Activated CD4-positive, alpha-beta T cell treated with anti-CD3 and anti-CD28 coated beads for 1 hour (primary cell): ENCODE measurements at places on chromosomes 12 and 14.

GRCh38 chr12:13156277-13156676 lies 40.2 kb upstream of the EMP1 start:
- no peak for DNase-seq

GRCh38 chr12:118064608-118065007 lies 3.6 kb upstream of the WSB2 start:
- no peak for DNase-seq

DNA sequence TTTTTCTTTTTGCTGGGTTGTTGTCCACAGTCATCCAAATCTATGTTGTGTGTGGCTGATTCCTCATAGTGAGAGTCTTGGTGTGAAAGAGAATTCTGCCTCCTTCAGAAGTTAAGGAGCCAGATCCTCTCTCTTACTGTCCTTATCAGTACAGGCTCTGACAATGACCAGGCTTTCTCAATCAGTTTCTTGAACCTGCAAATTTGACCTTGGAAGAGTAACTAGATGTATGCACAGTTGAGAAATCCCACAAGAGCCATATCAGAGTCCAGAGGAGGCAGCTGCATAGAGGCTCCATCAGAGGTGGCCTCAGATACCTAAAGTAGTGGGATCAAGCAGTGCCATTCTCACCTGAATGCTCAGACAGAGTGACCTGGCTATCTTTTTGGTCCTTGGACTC lies 5.5 kb upstream of the GALC start:
- DNase-seq = no peak

GRCh38 chr14:39939023-39939422 lies 506.8 kb upstream of the FBXO33 start:
- DNase-seq = no peak

DNA sequence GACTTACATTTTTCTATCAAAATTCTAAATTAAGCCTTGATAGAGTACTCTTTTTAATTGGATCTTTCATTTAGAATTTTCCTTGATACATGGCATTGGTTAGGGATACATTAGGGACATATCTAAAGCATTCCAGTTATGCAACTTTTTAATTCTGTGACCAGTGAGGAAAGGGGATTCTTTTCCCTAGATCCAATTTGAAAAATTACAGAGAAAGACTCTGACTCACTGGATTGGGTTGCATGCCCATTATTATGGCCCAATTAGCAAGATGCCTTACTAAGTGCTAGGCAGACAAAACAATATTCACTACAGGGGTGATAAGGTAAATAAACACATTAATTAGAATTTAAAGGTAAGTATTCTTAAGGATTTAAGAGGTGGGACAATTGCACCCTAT lies 5.2 kb upstream of the RAD52 start:
- no peak for DNase-seq

DNA sequence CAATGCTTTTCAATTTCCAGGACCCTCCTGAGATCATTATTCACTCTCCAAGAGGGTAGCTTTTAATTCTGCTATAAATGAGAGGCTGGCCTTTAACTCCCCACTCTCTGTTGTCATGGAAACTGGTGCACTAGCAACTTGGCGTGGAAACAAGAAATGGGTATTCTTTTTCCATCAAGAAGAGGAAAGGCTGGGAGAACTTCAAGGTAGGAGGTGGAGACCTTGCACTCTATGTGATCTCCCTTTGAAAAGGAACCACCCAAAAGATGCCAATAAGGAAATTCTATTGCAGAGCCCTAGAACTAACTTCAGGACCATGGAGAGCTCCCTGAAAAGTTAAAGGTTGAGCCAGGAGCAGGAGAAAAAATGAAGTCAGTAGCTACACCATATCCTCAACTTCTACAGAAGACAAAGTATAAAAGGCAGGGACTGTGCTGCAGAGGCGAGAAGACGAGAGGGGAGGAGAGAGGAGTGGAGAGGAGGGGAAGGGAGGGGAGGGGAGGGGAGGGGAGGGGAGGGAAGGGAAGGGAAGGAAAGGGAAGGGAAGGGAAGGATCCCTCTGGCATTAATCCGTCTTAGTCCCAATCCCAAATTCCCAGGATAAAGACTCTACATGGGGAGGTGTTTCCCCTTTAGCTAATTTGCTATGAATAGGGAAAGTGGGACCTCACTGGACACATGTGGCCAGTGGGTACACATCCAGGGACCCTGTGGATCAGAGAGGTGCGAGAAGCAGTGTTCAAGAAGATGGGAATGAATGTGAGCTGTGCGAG lies 46.7 kb upstream of the FICD start:
- no peak for DNase-seq

DNA sequence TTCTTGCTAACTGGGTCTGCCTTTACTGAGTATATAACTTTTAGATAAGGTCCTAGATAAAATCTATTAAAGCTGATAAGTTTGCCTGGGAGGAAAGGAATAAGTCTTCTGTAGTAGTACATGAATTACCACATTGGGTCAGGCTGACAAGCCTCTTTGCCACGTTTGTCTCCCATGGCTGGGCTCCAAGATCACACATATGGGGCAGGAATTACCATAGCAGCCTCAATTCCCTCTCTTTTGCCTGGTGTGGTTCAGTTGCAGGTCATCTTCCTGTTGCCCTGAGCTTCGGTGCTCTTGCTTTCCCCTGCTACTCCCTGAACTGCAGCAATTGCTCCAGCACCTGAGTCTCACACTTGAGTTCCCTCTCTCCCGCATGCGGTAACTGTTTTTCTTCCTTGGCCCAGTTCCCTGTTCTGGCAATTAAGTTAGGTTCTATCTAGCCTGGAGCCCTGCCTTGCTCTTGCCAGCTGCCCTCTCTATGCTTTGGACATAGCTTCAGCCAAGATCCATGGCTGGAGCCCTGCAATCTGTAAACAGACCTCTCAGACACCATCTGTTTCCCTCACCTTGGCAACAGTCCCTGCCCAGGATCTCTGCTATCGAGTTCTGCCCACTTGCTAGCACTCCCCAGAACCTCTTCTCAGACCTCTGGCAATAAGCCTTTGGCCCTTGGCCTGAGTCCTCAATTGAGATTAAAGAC lies 5.8 kb upstream of the GLT8D2 start:
- no peak for DNase-seq

DNA sequence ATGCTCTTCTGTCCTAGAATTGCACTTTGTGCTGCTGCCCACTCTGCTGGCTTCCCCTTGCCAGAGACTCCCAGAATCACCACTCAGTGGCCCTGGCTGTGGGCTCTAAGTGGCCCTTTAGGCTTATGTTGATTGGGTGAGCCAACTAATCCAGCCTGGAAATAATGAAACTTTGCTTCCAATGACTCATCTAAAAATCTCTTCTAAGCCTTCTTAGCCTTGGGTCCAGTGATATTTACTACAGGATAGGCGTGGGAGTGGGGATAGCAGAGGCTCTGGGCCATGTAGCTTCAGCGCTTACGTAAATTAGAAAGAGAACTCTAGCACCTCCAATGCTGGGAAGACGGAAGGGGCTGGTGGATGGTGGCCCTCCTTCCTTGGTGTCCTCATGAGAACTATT lies 137.9 kb downstream of the TTC8 start:
- DNase-seq = no peak

- DNase-seq = no peak
Observed at GRCh38 chr14:39680777-39681176, 248.5 kb upstream of the FBXO33 start.

DNA sequence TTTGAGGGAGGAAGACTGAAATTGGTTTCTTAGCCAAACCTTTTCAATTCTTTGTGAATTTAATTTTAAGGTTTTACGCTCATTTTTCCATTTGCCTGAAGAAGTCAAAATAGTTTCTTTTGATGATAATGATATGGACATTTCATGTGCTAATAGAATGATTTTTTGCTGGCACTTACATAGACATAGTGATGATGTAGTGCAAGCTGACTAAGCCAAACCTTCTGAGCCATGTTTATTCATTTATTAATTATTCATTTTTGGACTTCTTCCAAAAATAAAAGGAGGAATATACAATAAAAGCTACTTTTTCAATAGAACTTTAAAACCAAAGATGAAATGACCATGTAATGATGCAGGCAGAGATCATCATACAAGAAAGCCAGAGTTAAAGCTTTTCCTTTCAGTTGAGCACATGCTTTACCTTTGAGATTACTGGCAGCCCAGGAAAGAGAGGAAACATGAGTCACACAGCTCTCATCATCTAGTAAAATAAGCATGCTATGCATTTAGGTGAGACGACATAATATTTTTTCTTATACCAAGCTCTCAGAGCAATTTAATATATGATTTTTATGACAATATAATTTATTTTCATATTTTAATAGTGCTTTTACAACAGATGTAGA lies 24.8 kb downstream of the KCNA1 start:
- no peak for DNase-seq

- no peak for DNase-seq
Observed at GRCh38 chr14:81091660-81092059, 129.1 kb downstream of the GTF2A1 start.

GRCh38 chr14:67943947-67944346 lies 124.4 kb downstream of the RAD51B start:
- DNase-seq = no peak

GRCh38 chr14:65783576-65783975 lies 371.0 kb downstream of the FUT8 start:
- no peak for DNase-seq

DNA sequence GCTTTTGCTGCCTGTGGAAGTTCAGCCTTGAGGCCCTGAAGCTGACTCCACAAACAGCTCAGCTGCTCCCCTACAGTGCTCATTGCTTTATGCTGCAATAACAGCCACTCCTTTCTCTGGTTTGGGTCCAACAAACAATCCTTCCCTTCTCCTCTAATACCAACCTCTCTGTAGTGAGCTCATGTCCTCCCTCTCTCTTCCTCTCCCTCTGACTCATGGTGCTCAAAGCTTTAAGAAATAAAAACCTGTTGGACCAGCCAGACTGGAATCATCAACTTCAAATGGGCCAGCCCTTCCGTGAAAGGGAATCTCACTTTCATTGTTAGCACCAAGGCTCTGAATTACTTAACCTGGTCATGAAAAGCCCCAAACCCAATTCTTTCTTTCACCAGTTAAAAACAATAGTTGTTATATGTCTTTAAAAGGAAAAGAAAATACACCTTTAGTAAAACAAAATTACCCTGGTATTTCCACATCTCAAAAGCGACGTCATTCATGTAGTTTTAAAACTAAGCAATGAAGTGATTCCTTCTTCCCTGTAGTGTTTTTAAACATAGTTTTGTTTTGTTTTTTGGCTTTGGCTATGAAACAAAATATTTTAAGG lies 126.4 kb downstream of the DUSP6 start:
- DNase-seq = no peak

DNA sequence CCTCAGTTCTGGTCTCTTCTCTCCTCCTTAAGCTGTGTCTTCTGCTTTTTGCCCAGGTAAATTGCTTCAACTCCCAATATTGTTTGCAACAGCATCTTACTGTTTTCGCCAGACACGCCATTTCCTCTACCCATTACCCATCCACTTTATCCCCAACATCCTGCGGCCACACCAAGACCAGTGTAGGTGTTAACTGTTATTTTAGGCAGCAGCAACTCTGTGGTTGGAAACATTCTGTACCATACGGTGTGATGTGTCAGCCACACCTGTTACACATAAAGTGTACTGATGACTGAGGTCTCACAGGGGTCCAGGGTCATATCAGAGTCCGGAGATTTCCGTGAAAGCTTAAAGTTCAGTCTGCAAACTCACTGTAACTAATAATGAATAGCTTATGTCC lies 21.8 kb upstream of the KLRD1 start:
- no peak for DNase-seq

DNA sequence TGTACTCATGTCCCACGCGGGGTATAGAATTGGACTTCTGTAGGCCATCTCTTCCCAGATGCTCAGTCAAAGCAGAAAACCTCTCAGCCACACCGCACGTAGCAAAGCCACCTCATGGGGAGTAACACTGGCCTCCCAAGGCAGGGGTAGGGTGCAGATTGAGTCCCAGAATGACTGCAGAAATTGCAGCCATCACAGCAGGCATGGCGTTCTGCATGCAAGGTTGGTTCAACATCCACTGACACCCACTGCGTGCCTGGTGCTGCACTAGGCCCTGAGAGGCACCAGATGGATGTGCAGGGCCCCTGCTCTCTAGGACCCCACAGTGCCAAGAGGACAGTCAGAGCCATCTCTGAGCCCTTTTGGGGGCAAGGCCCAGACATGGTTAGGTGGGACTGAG lies 39.9 kb downstream of the RAB35 start:
- DNase-seq = no peak

DNA sequence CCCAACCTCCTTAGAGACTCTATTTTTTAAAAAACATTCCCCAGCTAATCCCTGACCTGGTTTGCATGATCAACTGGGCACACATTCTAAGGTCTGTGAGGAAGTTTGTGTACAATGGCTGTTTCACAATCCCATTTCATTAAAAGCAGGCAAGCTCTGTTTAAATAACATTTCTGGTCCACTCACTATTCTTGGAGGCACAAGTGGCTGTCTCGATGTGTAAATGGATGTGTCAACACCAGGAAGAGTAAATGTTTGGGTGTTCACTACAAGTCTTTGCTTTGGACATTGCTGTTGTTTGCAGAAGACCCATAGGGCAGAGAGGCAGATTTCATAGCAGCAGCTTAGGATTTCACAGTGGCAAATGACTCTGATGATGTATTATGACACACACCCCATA lies 98.3 kb downstream of the PDZRN4 start:
- DNase-seq = no peak

GRCh38 chr14:22819151-22819988 lies 4.1 kb upstream of the SLC7A7 start:
- no peak for DNase-seq

DNA sequence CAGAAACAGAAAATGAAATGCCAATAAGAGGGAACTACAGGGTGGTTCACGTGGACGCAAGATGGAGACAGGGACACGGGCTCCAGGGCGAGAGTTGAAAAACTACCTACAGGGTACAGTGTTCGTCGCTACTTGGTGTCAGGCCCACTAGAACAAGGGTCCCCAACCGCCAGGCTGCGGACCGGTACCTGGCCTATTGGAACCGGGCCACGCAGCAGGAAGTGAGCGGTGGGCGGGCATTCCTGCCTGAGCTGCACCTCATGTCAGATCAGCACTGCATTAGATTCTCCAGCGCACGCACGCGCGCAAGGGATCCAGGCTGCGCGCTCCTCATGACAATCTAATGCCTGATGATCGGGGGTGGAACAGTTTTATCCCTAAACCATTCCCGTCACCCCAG lies 14.8 kb downstream of the INF2 start:
- no peak for DNase-seq

GRCh38 chr12:117144599-117144998 lies 45.4 kb upstream of the TESC start:
- no peak for DNase-seq

DNA sequence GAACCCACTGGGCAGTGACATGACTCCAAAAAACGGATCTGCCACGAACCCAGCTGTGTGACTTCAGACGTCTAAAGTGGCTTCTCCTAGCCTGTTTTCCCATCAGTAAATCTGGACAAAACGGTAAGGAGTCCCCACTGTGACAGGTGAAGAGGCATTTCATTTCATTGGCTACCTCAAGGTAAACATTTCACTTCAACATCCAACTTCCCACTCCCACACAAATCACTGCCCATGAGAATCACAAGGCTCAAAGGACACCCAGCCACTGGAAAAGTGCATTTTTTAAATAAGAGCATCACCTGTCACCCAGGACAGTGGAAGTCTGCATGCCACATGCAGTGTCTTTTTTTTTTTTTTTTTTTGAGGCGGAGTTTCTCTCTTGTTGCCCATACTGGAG lies 27.9 kb downstream of the HSP90AA1 start:
- DNase-seq = no peak
